Hypothalamus (tissue), 51 donors: ENCODE measurements at places on chromosomes 7 and 10.

DNA sequence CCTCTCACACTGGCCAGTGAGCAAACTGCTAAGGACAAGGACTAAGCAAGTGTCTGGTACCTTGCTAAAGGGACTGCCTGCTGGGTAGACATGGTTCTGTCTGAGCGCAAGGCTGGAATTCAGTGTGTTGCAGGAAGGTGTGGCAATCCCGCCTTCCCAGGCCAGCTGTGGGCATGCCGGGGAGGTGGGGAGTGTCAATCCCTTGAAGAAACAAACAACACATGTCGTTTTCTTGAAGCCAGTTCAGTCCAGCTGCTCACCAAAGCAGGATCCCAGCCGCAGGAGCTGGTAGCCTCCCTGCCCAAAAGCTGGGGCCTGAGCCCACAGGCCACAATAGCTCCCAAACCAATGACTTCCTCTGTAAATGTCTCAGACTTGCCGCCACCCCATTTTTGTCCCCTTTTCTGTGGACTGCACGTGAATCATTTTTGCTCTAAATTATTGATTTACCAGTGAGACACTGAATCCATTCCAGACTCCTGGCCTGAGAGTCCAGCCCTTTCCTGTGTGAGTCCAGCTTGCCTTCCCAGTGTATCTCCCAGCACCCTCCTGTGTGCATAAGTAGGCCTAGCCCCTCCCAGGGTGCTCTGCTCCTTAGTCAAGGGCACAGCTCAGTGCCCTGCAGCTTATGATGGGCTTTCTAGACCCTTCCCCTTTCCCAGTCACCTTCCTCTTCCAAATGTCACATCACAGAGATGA lies 166.8 kb downstream of the RGS10 start:
- DNase-seq = no peak

- no peak for DNase-seq
These were observed 114.5 kb downstream of the LARP4B start for GRCh38 chr10:816958-817357.

GRCh38 chr7:101701153-101701794 lies 72.2 kb upstream of the MYL10 start:
- DNase-seq = no peak

DNA sequence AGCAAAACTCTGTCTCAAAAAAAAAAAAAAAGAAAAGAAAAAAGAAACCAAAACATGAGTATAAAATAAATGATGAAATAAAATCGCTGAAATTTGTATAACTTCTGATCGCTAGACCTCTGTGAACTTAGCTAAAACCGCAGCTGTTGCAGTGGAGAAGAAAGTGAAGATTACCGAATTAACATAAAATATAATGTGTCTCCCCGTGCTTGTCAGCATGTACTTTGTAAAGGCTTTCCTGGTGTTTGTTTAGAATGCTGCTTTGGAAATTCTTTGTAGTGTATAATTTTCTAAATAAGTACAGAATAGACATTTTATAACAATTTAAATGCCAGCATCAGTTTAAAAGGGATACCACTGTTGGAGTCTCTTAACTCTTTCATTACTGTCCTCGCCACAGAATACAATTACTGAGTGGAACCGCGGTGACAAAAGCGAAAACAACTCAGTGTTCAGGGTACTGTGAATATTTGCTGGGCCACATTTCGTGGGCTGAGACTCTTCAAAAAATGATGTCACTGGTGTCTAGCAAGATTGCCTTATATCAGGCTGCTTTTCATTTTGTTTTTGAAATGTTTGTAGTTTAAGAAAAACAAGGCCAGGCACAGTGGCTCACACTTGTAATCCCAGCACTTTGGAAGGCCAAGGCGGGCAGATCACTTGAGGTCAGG lies 167.7 kb downstream of the NSUN6 start:
- DNase-seq = no peak

- no peak for DNase-seq
These were observed 9.5 kb upstream of the RAMP3 start for GRCh38 chr7:45147858-45148652.

GRCh38 chr7:24981171-24981951 lies 1.4 kb upstream of the OSBPL3 start:
- DNase-seq = no peak

DNA sequence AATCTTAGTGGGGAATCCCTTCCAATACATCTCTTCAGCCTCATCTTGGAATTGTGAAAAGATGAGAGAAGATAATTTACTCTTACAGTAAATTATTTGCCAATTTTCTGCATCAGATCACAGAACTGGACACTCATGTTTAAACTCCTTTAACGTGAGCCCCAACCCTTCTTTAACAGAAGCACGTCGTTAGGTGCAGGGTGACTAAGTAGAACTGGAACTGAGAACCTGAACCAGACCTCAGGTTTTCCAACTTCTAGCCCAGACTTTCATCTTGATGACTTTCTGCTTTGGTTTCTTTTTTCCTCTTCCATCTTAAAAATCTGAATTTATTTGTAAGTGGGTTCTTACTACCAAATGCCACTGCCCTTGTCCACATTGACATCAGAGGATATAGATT lies 57.2 kb upstream of the LYZL2 start:
- no peak for DNase-seq

- DNase-seq = no peak
These were observed 116.3 kb downstream of the PLPP4 start for GRCh38 chr10:120573355-120573754.

DNA sequence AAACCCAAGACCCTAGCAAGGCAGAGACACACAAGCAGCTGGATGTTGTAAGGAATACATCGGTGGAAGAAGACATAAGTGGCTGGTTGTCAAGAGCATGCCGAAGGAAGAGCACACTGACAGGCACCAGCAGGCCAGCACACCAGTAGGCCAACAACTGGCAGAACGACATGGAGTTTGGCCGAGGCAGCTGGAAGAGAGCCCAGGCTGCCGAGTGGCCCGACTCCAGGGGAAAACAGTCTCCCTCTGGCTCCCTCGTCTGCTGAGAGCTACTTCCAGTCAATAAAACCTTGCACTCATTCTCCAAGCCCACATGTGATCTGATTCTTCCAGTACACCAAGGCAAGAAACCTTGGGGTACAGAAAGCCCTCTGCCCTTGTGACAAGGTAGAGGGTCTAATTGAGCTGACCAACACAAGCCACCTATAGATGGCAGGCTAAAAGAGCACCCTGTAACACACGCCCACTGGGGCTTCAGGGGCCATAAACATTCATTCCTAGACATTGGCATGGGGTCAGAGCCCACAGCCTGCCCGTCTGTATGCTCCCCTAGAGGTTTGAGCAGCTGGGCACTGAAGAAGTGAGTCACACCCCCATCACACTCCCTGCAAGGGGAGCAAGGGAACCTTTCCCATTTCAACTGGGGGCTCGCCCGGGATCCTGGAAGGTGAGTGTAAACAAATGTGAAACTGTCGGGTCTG lies 14.7 kb upstream of the TNS3 start:
- peak; percentile 25 for DNase-seq

DNA sequence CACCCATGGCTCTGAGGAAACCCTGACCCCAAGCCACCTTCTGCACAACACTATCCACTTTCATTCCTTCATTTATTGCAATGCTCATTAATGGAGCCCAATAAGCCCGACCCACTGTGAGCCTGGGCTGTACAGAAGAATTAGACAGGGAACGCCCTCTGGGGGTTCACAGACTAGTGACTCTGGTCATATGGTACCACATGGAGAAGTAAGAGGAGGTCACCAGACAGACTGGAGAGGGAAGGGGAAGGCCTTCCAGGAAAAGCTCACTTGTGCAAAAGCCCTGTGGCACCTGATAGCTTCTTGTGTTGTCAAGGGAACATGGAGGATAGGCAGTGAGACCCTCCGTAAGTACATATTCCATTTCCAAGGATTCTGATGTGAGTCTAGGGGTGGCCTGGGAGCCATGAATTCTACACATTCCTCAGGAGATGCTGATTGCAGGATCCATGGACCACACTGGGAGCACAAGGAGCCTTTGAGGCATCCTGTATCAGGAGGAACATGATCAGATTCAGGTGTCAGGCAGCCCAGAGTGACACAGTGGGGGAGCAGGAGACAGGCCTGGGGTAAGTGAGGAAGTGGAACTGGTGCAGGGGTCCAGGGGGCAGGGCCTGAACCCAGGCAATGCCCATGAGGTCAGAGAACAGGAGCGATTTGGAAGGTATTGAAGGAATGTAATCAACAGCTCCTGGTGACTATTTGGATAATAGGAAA lies 19.9 kb downstream of the TMEM72 start:
- no peak for DNase-seq

- DNase-seq = no peak
These were observed 1264.5 kb upstream of the PHF14 start for GRCh38 chr7:9709216-9709615.

DNA sequence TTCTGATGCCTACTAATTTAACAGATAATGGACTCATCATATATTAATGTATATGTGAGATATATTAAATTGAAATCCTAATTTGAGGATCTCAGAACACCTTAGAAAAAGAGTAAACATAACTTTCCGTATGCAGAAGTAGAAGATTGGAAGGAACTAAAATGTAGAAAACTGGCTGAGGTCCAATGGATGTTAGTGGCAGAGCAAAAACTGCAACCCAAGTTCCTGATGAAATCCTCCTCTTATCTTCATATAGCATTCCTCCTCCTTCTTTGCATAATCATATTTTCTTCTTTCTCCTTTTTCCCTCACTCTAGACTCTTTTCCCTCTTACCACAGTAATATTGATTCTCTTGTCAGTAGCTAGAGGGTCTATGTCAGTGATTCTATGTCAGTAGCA lies 6.0 kb downstream of the INA start:
- no peak for DNase-seq

- no peak for DNase-seq
These were observed 63.9 kb downstream of the IKZF1 start for GRCh38 chr7:50368366-50368765.

DNA sequence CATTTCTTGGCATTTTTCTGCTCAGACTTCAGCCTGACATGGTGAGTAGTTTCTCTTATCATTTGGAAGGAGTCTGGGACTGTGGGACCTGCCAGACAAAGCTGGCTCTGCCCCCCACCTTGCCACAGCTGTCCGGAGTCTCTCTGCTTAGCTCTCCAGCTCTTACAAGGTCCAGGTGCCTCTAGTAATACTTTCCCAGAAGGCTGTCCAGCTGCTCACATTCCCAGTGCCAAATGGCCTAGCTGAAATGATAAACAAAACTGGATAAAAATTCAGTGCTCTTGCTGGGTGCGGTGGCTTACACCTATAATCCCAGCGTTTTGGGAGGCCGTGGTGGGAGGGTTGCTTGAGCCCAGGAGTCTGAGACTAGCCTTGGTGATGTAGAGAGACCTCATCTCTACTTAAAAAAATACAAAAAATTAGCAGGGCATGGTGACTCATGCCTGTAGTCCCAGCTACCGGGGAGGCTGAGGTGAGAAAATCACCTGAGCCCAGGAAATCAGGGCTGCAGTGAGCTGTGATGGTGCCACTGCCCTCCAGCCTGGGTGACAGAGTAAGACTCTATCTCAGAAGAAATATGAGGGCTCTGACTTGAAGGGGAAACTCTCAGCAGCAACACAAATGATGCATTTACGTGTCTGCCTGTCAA lies 86.8 kb downstream of the C10orf90 start:
- DNase-seq = no peak

GRCh38 chr7:107039199-107039900 lies 5.2 kb upstream of the PRKAR2B start:
- no peak for DNase-seq

GRCh38 chr7:99024066-99024465 lies 119.8 kb downstream of the SMURF1 start:
- no peak for DNase-seq

GRCh38 chr7:142174441-142174840 lies 62.9 kb downstream of the MGAM2 start:
- no peak for DNase-seq

DNA sequence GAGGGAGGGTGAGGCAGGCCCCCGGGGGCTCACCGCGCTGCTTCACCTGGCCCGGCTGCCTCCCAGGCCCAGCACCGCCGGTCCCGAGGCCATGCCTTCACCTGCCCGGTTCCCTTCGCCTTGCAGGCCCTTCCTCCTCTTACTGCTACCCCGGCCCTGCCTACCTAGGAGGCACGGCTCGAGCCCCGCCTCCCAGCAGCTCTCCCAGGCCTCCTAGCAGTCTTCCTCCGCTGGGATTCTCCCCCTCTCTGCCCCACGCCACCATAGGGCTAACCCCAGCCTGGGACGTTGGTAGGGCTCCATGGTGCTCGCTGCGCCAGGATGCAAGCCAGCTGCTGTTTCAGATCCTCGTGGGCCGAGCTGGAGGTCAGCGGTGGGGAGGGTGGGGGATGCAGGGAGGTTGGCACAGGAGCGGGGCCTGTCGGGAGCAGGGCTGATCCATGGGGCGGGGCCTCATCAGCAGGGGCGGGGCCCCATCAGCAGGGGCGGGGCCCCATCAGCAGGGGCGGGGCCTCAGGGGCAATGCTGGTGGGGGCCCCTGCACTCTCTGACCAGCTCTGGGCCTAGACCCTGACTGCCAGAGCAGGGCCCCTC lies 63.3 kb downstream of the RASGEF1A start:
- no peak for DNase-seq

DNA sequence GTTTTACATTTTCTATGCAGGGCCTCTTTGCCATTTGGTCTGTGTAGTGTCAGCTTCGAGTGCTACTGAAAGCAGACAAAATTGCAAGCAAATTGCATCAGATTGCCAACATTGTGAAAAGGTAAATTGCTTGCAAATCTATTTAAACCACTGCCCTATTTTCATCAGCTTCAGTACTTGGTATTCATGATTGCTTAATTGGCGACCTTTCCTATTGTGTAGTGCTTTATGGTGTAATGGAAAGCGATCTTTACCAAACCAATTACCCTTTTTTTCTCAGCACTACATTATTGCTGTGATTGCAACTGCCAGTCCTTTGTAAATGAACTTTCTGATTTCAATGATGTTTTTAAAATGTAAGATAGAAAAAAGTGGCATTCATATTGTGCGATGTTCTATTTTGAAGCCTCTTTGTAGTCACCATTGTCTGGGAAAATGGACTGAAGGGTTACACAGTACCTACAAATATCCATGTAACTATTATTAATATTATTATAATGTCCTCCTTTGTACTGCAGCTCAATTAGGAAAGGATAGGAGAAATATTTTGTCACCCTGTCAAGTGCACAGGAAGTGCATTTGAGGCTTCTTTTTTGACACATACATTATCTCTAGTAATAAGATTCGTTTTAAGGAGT lies 177.7 kb upstream of the SP8 start:
- DNase-seq = no peak

GRCh38 chr7:142334236-142334635 lies 76.4 kb upstream of the PRSS58 start:
- peak; percentile 9 for DNase-seq

- no peak for DNase-seq
These were observed 196.6 kb downstream of the BBS9 start for GRCh38 chr7:33325754-33326484.

DNA sequence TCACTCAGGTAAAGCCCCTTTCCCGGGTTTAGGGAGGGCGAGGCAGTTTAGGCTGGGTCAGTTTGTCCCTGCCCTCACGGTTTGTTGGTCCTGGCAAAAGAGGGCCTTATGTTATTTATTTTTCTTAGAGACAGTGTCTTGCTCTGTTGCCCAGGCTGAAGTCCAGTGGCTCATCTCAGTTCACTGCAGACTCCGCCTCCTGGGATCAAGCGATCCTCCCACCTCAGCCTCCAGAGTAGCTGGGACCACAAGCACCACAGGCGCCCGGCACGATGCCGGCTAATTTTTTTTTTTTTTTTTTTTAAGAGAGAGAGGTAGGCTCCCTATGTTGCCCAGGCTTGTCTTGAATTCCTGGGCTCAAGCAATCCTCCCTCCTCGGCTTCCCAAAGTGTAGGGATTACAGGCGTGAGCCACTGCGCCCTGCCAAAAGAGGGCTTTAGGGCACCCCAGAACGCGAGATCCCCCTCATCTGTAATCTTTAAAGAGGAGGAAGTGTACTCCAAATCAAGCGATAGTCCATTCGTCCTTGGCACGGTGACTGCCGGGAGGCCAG lies 626 bp upstream of the BMS1 start:
- no peak for DNase-seq
